NK-92 treated with Interleukin-12 subunit alpha and Interleukin-12 subunit beta, amount 100 ng/mL, for 24 hours (cell line): ENCODE measurements at places on chromosomes 2 and 18.

GRCh38 chr2:10366601-10367270, 64.0 kb downstream of the HPCAL1 start:
- no peak for DNase-seq

GRCh38 chr2:117814417-117815264, at the start of gene DDX18:
Gene DDX18, plus strand, starts transcription at chr2:117814691. Its CDS starts 87 bp downstream, at chr2:117814778.
- DNase-seq, result peak; percentile 94

DNA sequence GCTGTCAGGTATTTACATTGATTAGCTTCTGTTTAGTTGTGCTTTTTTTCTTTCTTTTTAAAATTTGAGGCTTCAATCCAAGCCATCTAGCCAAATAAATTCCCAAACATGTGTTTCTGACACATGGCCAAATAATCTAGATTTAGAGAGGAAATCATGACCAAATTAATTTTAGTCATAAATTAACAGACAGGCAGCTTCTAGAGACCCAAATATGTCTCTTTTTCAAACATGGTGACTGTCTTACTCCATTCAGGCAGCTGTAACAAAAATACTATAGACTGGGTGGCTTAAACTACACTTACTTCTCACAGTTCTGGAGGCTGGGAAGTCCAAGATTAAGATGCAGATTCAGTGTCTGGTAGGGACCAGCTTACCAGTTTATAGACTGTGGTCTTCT, 23.2 kb upstream of the NAB1 start:
- DNase-seq, result no peak

GRCh38 chr2:74890711-74891110, 56.8 kb downstream of the HK2 start:
- no peak for DNase-seq

GRCh38 chr18:2654928-2655177, 673 bp upstream of the SMCHD1 start:
- DNase-seq, result no peak

DNA sequence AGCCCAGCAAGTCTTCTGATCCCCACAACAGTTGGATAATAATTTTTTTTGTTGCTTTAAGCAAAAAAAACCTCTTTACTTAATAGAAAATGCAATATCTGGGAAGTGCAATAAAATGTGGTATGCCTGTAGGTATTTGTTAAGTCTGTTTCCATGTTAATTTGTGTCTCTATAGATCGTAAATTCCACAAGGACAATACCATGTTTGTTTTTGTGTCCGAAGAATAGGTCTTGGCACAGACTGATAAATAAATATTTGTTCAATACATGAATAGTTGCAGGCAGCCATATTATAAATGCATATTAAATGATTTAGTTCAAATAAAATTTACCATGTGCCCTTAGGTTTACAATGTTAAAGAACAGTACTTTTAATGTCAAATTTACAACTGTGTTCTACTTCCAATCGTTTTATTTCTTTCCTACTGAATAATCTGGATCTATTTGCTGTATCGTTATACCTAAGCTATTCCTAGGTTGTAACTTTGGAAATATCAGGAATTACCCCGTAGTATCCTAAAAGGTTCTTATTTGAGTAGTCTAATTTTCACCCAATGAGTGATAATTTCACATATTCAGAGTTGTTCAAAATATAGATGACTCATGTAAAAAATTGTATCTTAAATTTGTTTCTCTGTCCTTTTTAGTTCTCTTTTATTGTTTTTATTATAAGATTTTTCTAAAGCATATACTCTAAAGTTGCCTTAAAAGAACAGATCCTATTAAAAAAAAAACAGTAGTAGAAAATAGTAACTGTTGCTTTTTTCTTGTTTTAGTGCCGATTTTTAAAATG, 151.8 kb downstream of the EHBP1 start:
- no peak for DNase-seq

DNA sequence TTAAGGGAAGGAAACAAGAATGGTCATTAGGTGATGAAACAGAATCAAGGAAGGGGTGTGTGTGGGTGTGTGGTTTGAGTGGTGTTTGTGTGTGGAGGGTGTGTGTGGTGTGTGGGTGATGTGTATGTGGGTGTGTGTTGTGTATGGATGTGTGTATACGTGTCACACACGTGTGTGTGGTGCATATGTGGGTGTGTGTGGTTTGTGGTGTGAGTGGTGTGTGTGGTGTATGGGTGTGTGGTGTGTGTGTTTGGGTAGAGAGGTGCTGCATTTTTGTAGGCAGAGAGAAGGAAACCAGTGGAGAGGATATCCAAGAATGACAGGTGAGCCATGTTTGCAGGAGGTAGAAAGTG, 1.1 kb upstream of the CEP192 start:
- peak; percentile 4 for DNase-seq

- no peak for DNase-seq
Measured at GRCh38 chr2:57181315-57182038, 865.1 kb upstream of the VRK2 start.

DNA sequence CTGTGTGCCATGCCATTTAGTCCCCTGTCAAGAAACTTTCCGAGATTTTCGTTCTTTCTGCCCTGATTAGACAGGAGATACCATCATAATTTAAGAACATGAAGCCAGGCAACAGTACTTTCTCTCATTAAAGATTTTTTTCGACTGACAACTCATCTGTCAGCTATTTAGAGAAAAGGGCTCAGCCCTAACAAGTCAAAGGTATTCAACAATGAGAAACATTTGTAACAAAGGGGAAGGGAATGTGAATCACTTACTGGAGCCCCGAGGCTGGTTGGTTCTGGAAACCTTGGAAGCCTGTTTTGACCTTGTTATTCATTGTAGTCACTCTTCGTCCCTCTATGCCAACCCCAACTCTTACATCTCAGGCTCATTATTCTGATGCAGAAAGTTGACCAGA, 199.4 kb downstream of the SPP2 start:
- no peak for DNase-seq

DNA sequence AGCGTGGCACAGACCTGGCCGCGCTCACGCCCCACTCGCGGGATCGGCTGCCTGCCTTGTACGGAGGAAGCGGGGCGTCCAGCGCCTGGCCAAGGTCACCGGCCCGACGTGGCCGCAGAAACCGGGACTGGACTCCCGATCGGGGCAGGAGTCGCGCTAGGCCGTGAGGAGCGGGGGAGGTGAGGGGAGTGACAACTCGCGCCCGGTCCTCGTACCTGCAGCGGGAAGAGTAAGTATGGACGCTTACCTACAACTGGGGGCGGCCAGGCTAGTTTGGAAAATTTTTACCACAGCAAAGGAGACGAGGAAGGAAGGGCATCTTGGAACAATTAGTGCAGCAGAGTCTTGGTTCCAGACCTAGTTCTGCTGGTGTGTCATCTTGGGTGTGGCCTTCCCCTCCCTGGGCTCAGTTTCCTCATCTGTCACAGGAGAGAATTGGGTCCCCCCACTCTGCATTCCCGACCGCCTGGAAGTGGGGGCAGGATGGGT, 693 bp downstream of the UBE2F start:
- DNase-seq, result no peak

DNA sequence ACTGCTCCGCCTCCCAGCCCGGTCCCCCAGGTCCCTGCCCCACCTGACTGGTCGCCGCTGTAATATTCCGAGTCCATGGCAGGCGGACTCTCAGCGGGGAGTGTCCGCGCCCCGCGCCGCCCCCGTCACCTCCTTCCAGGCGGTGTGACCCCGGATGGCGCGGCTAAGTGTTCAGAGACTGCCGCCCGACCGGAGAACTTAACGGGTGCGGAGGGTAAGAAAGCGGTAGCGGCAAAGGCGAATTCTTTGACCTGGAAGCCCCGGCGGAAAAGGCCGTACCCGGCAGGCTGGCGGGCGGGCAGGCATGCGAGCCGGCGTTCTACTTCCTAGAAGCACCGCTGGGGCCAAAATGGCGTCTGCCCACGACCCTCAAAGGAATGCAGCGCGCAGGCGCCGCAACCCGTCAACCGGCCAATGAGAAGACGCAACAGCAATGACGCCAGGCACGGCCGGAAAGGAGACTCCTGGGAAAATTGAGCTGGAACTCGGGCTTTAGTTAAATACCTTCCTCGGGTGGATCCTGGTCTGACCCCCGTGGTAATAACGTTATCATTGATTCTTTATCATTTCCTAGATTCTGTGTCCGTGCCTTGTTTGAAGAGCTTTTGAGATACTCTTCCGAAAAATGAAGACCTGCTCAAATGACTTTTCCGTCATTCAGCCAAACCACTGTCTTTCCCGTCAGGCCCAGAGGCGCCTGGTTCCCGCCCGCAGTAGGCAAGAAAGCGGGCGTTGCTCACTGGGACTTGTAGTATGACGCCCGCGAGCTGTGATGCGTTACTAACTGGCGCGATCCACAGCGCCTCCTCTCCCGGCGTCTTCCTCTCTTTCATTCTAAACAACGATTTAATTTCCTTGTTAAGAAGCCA, at the start of gene IWS1:
IWS1 (minus strand) TSS at position 358 of the 869 bp plus-strand sequence; CDS start at position 77, 281 bp downstream.
- DNase-seq, result peak; percentile 92

DNA sequence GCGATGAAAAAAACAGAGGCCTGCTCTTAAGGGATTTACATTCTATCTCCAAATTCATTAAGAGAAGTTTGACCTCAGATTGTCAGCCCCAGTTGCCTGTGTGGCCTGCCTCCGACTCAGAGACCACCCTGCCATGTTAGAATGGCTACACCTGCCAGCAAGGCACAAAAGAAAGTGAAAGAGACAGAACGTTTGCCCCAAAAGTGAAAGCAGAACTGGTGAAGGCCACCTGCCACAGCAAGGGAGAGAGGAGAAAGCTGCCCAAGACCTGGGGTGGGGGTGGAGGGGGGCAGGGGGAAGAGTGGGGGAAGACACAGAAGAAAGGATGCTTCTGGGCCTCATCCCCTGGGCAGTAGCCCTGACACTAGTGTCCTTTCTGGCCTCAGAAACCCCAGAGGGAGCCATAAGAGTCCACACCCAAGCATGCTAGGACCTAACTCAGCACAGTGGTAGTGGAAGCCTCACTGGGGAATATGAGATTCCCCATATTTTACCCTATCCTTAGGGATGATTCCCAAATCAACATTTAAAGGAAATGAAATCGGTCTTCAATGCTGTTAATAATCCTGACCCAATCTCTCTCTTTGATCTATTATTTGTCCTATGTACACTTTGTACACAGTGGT, 389.7 kb downstream of the TXNL1 start:
- no peak for DNase-seq

- no peak for DNase-seq
Measured at GRCh38 chr2:241939541-241939940, 70.0 kb downstream of the RTP5 start.

- no peak for DNase-seq
Measured at GRCh38 chr18:4581966-4582365, 126.9 kb upstream of the DLGAP1 start.

- DNase-seq, result no peak
Measured at GRCh38 chr2:37589298-37589697, 82.1 kb downstream of the CDC42EP3 start.

- no peak for DNase-seq
Measured at GRCh38 chr18:52764316-52764715, 424.3 kb downstream of the DCC start.

GRCh38 chr2:130911996-130912395, 75.3 kb downstream of the ARHGEF4 start:
- no peak for DNase-seq

GRCh38 chr2:80568011-80568410, 263.5 kb upstream of the LRRTM1 start:
- no peak for DNase-seq

DNA sequence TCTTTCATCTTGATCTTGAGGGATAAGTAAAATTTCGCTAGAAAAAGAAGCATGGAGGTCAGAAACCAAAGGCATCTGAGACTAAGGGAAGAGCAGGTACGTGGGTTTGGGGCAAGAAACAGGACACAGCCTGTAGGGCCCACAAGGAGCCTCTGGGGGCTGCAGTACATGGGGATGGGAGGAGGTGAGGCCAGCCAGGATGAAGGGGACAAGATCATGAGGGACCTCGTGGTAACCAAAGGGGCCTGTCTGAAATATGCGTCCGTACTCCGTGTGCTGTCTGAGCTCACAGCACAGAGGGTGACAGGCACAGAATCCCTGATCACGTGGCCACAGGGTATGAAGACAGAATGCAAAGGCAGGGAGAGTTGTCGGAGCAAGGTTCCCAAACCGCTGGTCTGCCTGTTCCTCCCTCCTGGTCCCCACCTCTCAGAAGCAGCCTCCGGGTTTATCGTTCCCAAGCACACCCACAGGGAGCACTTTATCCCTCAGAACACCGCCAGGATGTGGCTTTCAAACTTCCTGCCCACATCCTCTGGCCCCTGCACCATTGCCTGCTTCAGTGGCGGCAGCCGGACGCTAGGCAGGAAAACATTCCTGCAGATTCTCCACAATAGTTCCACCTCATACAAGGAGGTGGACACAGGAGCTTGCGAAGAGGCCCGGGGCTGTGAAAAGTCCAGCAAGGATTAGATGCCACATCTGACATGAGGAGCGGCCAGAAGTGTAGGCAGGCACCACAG, 12.0 kb downstream of the TMEM163 start:
- no peak for DNase-seq

DNA sequence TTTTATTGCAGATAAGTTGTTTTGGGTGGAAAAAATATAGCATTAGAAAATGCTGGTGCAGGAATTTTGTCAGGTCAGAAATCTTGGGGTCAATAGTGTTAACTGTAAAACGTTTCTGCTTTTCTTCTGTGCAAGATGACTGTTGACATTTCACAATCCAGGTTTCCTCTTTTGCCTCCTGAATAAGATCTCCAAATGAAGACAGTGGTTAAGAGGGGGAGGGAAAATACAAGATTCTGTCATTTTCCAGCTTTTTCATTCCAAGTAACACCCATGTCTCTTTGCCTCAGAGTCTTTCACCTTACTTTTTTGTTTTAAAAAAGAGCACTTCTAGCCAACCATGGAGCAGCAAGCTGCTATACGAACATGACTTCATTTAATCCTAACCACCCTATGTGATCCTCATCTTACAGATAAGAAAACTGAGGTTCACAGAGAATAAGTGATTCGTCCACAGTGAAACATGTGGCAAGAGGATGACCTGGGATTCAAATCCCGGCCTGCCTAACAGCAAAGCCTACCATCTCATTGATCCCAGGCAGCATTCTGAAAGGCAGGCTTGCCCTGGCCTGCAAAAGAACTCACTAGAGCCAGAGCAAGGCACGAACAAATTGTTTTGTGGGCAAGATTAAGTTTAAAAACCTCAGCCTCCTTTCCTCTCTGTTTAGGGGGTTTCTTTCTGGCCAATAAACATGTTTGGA, 3.0 kb downstream of the PLEK start:
- DNase-seq, result no peak

GRCh38 chr18:75810961-75811551, 383.6 kb upstream of the SMIM21 start:
- DNase-seq, result no peak

DNA sequence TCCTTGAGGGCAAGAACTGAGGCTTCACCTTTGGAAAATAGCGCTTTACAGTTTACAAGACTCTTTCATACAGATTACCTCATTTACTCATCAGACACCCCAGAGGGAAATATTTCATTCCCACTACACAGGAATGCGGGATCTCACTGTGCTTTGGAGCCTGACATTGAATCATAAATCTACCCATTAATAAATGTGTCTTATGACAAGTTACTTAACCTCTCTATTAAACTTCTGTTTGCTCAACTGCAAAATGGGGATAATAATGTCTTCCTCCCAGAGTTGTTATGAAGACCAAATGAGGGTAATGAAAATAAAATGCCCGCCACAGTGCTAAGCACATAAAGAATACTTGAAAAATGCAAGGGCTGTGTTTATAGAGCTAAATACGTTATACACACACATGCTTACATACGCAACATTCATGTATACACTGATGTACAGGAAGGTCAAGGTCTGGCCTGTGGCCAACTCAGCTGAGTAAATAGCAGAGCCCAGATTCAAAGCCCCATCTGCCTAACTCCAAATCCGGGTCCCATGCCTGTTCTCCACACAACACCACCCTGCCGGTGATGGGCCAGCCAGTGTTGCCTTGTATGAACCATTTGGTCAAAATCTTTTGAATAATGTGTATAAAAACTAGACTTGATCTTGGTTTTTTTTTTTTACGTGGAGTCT, 77.8 kb upstream of the STPG4 start:
- no peak for DNase-seq

GRCh38 chr2:177753682-177754491, 318.7 kb downstream of the PDE11A start:
- DNase-seq, result no peak
